ENCODE measurements at places on chromosomes 16 and 17.

DNA sequence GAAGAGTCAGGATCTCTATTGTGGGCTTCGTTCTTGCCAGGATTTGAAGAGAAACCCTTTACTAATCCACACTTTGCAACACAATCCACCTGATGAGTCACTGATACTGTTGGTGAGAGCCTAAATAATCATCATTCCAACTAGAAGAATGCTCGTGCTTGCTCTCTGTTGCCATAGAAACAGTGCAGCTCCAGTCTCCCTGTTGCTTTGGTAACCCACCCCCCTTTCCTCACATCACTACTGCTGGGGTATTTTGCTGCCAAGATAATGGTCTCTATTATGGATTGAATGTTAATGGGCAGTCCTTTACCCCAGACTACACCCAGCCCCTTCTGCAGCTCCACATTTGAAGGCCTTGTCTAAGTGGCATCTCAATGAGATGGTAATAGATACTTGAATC is 190.4 kb downstream of the ABCC12 start:
- DNase-seq: peak; percentile 11

GRCh38 chr17:42683407-42684034 is 1.2 kb downstream of the CNTNAP1 start:
- DNase-seq: peak; percentile 42

DNA sequence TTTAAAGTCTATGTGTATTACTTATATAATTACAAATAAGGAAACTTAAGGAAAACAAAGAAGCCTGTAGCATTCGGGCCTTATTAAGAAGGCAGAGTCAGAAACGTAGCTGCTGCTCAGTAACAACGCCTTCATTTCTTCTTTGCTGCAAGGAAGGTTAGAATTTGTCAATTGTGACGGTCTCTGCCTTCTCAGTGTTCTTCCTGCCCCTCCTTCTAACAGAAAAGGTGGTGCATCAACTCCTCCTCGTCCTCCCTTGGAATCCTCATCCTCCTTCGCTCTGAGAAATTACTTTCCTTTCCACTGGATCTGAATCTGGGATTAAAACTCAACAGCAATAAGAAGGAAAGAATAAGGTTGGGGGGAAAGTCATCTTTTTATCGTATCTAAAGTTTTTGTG is 63.0 kb downstream of the VPS53 start:
- no peak for DNase-seq

DNA sequence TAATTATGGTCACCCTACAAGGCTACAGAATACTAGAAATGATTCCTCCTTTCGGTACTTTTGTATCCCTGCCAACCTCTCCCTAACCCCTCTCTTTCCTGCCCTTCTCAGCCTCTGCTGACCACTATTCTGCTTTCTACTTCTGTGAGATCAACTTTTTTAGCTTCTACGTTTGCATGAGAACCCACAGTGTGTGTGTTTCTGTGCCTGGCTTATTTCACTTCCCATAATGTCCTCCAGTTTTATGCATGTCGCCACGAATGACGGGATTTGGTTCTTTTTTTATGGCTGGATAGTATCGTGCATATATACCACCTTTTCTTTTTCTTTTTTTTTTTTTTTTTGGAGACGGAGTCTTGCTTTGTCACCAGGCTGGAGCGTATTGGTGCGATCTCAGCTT is 92.1 kb downstream of the RAP1GAP2 start:
- DNase-seq: no peak

DNA sequence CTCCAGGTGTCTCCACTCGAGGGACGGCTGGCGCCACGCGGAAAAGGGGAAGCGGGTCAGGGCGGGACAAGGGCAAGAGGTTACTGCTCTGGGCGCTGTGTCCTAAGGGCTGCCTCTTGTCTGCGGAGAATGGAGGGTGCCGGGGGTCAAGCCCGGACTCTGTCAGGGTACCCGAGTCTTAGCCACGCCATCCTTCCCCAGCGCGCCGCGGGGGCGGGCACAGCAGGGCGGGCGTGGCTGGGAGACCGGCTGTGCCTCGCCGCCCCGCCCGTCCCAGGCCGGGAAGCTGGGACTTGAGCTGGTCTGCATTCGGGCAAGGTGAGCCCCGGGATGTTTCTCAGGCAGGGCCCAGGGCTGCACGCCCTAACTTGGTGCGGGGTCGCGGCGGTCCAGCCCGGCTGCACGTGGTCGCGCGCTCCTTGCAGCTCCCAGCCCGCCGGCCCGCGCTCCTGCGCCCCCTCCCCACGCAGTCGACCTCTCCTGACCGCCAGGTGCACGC is 6.2 kb upstream of the ACTG1 start:
- DNase-seq: no peak

DNA sequence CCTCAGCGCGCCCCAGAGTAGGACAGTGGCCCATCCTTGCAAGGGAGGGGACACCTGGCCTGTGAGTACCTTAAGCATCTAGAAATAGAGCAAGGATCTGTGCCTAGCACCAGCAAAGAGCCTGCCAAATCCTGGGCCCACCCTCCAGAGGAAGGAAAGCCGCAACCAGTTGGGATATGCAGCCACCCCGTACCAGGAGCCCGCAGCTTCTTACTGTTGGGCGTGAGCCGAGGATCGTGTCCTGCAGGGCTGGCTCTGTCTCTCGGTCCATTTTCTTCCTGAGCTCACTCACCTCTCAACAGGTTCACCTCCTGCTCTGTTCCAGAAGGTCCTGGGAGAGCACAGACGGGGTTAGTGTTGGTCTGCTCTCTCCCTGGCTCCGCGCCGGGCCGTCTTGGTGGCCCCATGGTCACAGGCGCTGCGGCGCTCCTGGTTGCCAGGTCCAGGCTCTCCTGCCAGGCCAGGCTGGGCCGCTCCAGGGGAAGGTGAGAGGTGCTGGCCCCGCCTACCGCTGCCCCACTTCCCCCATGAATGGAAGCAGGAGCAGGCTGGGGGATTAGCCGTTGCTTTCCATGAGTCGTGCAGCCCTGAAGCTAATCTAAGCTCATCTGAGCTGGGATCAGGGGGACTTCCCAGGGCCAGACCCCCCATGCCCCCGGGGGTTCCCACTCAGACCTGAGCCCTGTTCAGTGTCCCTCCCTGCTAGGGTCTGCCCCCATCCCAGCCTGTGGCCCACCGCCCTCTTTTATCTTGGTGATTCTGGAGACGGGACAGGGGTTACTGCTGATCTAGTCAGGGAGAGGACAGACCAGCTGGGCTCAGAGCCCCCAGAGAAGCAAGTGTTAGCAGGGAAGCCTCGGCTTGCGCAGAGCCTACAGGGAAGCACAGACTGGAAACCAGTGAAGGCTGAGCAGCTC is 12.7 kb downstream of the ENDOV start:
- no peak for DNase-seq

GRCh38 chr16:27281243-27281642 is 12.7 kb upstream of the NSMCE1 start:
- no peak for DNase-seq

DNA sequence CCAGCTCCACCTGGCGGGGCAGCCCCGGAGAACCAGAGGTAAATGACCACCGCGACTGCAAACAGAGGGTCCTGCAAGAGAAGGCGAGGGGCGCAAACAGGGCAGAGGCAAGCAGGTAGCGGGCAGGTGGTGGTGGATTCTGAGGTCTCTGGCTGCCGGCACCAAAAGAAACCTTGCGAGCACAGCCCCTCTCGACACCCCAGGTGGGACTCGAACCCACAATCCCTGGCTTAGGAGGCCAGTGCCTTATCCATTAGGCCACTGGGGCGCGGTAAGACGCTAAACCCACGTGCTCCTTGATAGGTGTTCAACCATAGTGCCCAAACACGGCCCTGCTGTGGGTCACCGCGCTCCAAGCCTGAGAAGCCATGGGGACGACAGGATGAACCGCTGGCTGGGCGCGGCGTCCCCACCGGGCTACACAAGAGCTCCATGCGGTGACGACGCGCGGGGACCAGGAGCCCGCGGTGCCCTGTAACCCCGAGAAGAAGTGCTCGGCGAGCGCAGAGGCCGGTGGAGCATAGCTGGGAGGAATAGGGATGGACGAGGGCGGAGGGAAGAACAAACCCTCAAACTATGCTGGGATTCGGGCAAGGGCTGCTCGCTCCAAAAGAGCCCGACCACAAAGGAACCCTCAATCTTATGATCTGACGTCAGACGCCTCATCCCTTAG is 12.4 kb downstream of the ATP5PD start:
- peak; percentile 87 for DNase-seq

DNA sequence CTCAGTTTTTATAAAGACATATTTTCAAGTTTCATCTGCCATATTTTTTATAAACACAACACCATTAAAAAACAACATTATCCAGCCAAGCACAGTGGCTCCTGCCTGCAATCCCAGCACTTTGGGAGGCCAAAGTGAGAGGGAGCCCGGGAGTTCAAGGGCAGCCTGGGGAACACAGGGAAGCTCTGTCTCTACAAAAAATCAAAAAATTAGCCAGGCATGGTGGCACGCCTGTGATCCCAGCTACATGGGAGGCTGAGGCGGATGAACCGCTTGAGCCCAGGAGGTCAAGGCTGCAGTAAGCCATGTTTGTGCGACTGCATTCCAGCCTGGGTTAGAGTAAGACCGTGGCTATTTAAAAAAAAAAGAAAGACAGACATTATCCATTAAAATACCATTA is 17.2 kb upstream of the NTAN1 start:
- no peak for DNase-seq

GRCh38 chr17:63503341-63503705 is 19.8 kb upstream of the KCNH6 start:
- DNase-seq: no peak

DNA sequence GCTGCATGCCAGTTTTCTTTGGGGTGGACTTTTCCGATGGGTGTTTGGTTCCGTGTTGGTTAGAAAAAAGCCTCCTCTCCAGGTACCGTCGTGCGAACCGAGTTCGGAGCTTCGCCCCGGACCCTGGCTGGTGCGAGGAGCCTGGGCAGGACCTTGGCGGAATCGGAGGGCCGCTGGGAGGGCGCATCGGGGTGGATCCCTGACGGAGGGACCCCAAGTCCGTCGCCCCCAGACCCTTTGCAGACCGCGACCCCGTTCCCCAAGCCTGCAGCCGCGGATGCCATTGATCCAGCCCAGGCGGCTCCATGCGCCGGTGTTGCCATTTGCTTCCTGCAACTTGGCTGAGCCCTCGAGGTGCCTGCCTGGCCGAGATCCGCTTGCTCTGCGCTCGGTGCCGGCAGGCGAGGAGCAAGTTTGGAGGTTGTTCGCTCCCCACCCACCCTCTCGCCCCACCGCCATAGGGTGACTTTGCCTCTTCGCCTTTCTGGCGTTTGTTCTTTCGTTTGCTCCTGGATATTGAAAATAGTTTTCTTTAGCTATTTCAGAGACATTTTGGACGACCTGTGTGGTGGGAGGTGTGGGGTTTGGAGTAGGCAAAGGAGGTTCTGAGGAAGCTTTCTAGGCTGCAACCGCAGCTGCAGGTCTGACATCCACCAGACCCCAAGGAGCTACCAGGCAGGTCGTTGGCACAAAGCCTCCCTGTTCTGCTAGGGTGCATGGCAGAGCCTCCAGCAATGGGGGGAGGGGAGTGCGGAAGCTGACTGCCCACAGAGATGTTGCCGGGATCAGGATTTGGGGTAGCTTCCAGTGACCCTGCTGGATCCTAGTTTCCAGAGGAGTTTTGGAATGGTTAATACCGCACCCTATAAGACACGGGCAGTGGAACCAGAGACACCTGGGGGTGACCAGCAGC is 58.2 kb downstream of the RAP1GAP2 start:
- DNase-seq: no peak

- no peak for DNase-seq
Measured at GRCh38 chr16:55401046-55401445, 77.0 kb downstream of the IRX6 start.

- no peak for DNase-seq
Measured at GRCh38 chr16:10752843-10753523, 9.3 kb downstream of the NUBP1 start.

DNA sequence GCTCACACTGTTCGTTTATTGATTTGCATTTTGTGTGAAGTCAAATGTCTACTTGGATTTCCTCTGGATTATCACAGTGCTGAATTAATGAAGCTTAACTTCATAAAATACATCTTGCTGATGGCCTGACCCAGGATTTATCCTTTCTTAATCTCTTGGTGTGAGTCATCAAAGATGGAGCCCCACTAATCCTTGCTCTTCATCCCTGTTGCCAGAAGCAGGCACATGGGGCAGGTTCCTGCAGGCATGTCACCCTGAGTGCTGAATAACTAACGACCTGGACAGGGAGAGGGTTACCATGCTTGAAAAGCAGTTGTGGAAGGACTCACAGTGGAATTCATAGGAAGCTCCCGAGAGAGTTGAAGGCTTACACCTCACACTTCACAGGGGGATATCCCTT is 56.0 kb upstream of the FA2H start:
- no peak for DNase-seq

GRCh38 chr17:75338335-75338734 is 49.1 kb upstream of the SLC25A19 start:
- DNase-seq: no peak

GRCh38 chr17:29143894-29144293 is 36.3 kb downstream of the MYO18A start:
- DNase-seq: peak; percentile 32

DNA sequence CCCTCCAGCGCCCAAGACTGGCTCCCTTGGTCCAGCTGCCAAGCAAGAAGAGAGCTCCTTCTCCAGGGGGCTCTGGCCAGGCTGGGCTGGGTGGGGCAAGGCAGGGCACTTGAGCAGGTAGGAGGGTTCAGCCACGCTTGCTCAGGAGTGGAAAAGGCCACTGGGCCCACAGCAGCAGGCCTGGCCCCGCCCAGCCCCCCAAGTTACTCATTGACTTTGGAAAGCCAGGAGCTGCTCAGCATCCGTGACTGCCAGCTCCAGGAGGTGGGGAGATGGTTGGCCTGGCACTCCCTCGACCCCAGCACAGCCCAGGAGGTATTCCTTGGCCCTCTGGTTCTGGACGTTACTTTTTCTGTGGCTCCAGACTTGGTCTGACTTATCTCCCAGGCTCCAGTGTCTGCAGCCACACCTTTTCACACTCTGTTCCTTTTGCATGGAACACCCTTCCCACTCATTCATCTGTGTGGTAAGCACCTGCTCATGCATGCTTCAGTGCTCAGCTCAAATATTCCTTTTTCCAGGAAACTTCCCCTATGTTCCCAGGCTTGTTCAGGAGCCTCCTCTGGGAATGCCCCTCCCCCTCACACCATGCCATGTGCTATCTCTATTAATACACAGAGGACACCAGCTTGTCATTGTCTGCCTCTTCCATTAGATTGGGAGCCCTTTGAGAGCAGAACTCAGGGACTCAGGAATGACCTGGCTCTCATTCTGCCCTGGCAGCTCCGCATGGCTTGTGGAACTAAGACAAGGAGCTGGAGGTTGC is at the start of gene CDH16:
TSS of gene CDH16 (minus strand) at position 83 of the 766 bp plus-strand sequence. CDS start 820 bp downstream, outside the sequence.
- DNase-seq: no peak

DNA sequence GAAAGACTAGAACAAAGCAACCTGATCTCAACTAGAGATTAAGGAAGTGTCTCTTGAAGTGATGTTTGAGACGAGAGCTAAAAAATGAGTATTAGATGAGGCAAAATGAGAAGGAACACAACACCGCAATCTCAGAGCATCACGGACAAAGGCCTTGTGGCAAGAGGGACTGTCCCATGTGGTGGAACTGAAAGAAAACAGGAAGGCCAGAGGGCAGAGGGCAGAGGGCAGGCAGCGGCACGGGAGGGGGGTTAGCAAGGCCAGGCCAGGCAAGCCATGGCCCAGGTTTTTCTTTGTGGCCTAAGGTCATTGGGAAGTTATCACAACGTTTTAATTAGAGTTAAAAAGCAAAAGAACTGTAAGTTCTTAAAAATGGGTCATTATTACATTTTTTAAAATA is 22.5 kb downstream of the RPA1 start:
- DNase-seq: no peak

GRCh38 chr17:63279498-63280230 is 166.4 kb downstream of the CYB561 start:
- peak; percentile 78 for DNase-seq

- no peak for DNase-seq
Measured at GRCh38 chr16:19883966-19884485, 622 bp downstream of the GPRC5B start.

- DNase-seq: no peak
Measured at GRCh38 chr17:5558815-5559785, 25.2 kb downstream of the NLRP1 start.

Data from fibroblast of the aortic adventitia (primary cell).